Left renal cortex interstitium (tissue), 4 donors: ENCODE measurements at places on chromosomes 7 and 10. TPM values are rescaled to one million over a fixed set of nuclear protein-coding genes. Genes with fewer than 3 reads are reported as not detected.

GRCh38 chr10:13118784-13119410 lies 18.9 kb downstream of the OPTN start:
- no peak for DNase-seq

DNA sequence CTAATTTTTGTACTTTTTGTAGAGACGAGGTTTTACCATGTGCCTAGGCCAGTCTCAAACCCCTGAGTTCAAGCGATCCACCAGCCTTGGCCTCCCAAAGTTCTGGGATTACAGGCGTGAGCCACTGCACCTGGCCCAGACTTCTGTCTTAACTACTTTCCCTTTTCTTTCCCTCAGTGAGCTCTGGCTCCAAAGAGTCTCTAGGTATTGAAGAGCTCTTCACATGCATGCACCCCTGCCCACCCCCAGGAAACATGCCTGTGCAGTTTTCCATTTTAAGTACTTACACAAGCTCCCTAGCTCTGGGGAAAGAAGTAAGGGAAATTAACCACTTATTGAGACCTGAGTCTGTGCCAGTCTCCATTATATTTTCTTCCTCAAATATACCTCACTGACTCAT lies 2.0 kb downstream of the MYOZ1 start:
- DNase-seq: no peak

GRCh38 chr7:44955733-44956132 lies 23.1 kb downstream of the MYO1G start:
- DNase-seq: no peak

DNA sequence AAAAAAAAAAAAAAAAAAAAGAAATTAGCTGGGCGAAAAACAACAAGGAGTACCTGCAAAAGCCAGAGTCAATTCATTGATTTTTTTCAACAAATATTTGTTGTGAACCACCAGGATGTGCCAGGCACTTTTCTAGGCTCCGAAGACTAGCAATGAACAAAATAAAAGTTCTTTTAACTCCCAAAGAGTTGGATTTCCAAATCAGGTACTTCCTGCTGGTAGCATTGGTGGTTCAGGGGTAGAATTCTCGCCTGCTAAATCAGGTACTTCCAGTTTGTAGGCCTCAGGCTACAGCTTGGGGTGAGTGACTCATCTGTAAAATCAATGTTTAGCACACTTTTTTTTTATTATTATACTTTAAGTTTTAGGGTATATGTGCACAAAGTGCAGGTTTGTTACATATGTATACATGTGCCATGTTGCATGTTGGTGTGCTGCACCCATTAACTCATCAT lies 10.9 kb downstream of the PPA1 start:
- DNase-seq: no peak

DNA sequence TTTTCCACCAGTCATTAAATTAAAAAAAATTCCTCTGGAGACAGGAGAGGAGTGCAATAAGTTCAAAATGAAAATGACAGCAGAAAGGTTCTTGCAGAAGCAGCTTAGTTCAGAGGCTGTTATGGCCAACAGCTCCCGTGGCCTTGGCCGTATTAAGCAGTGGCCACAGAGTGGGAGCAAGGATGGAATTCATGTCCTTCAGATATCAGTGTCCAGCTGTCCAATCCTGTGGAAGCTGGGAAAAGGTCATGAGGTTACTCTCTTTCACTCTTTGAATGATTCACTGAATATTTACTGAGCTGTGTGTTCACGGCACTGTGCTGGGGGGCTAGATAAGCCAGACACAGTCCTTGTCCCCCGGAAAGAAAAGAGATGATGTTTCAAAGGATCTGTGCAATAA lies 231.8 kb downstream of the BMPER start:
- DNase-seq: no peak

GRCh38 chr7:134548877-134549276 lies at the start of gene AKR1B15:
Gene AKR1B15 (plus strand): TSS chr7:134549110. CDS start chr7:134564620, 15,510 bp downstream.
- no peak for DNase-seq

DNA sequence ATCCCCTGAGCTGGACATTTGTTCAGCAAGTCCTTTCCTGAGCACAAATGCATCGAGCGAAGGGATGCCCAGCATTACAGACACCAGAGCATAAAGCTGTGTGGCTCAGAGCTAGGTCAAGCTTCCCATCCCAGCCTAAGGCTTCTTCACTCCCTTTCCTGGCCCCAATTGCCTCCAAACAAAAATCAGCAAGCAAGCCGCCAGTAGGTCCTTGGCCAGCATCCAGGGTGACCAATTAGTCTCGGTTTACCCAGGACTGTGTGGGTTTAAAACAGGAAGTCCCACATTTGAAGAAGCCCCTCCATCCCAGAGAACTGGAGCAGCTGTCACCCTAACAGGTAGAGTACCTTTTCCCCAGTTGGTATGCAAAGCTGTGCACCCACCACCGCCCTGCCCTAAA lies 51.2 kb downstream of the PRKAG2 start:
- no peak for DNase-seq

The C10orf67 gene
- polyA plus RNA-seq: 2.3 TPM

The CPN1 gene
- 2.7 TPM for polyA plus RNA-seq

The ZYX gene
- polyA plus RNA-seq: 102 TPM

The RELN gene
- polyA plus RNA-seq: 8.3 TPM

The TMEM229A gene
- polyA plus RNA-seq: 0.11 TPM

The SORCS1 gene
- 16.7 TPM for polyA plus RNA-seq

The ABHD11 gene
- 30.7 TPM for polyA plus RNA-seq
